ENCODE measurements at places on chromosomes 13 and 19. TPM values are rescaled to one million over a fixed set of nuclear protein-coding genes. Genes with fewer than 3 reads are reported as not detected.

Gene GFY
- total RNA-seq = not detected

Gene THSD1
- 24.5 TPM for total RNA-seq

Gene KANK3
- 24.2 TPM for total RNA-seq

Gene PRKD2
- total RNA-seq = 26.1 TPM

Gene ARL11
- total RNA-seq = 0.92 TPM

Gene FOSB
- total RNA-seq = 5.0 TPM

Gene C19orf67
- total RNA-seq = not detected

Gene MAP3K10
- 5.1 TPM for total RNA-seq

Gene CATSPERD
- total RNA-seq = not detected

Gene ATP5F1D
- total RNA-seq = 67.2 TPM

Gene PPAN
- 21.7 TPM for total RNA-seq

Gene DMKN
- 25.7 TPM for total RNA-seq

Gene PALM
- total RNA-seq = 52.9 TPM

Gene CA11
- 3.7 TPM for total RNA-seq

Gene GPR183
- total RNA-seq = 7.9 TPM

Gene CXCL17
- 2.2 TPM for total RNA-seq

Gene ZNF329
- total RNA-seq = 20.9 TPM

Gene PROZ
- not detected for total RNA-seq

Gene STOML3
- 0.10 TPM for total RNA-seq

Gene TMC4
- total RNA-seq = 4.3 TPM

Gene CGB1
- total RNA-seq = not detected

Gene DCT
- 0.62 TPM for total RNA-seq

Gene MYCBP2
- 128 TPM for total RNA-seq

Gene MEIOSIN
- not detected for total RNA-seq

Gene CRX
- not detected for total RNA-seq

Gene AXL
- total RNA-seq = 57.3 TPM

Gene POGLUT2
- 24.6 TPM for total RNA-seq

Gene GRIK5
- 3.2 TPM for total RNA-seq

Gene TYROBP
- total RNA-seq = 3.6 TPM

Gene MBD3L2
- not detected for total RNA-seq

Gene CYP2S1
- 11.0 TPM for total RNA-seq

Gene DPY19L3
- total RNA-seq = 35.3 TPM

Gene CD70
- not detected for total RNA-seq

Gene BABAM1
- total RNA-seq = 70.7 TPM

Gene PCP2
- not detected for total RNA-seq

Gene MEIS3
- 9.9 TPM for total RNA-seq

Gene CYP4F12
- 25.2 TPM for total RNA-seq

Gene ODAD3
- not detected for total RNA-seq

Gene FZR1
- 47.2 TPM for total RNA-seq

Gene CARM1
- total RNA-seq = 43.9 TPM

Gene ZNF439
- total RNA-seq = 8.1 TPM

Gene ZNF565
- 11.8 TPM for total RNA-seq

Gene CDC34
- total RNA-seq = 64.1 TPM

Gene HCN2
- total RNA-seq = 0.41 TPM

Gene SERP2
- total RNA-seq = 4.9 TPM

Gene TEX101
- total RNA-seq = not detected

Gene LRRC8E
- total RNA-seq = 3.8 TPM

Gene DNAAF3
- 0.51 TPM for total RNA-seq

Gene CALR3
- total RNA-seq = not detected

Gene ZNF792
- 9.4 TPM for total RNA-seq

Gene SEMA6B
- 15.4 TPM for total RNA-seq

Gene DPP9
- total RNA-seq = 26.4 TPM

Gene ZSCAN1
- total RNA-seq = not detected

Gene CACNG8
- 0.10 TPM for total RNA-seq
